ENCODE measurements at places on chromosomes 7 and 10.

DNA sequence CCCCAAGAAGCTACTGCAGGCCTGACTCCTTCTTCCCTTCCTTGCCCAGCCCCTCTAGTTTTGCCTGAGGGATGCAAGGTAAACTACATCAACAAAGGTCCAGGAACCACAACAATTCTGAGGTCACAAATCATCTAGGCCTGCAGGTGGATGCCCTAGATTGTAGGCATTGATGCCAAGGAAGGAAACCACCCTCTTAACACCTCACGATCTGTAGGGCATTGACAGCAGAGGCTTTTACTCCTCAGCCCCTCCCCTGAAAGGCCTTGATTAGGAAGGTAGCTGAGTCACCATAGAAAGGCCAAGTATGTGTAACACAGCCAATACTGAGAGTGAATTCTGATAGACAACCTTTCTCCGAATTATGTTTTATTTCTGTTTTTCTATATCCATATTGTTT lies 46.7 kb upstream of the FAM3C start:
- no peak for DNase-seq

- no peak for DNase-seq
Observed at GRCh38 chr7:100686822-100687211, 7.2 kb downstream of the GIGYF1 start.

DNA sequence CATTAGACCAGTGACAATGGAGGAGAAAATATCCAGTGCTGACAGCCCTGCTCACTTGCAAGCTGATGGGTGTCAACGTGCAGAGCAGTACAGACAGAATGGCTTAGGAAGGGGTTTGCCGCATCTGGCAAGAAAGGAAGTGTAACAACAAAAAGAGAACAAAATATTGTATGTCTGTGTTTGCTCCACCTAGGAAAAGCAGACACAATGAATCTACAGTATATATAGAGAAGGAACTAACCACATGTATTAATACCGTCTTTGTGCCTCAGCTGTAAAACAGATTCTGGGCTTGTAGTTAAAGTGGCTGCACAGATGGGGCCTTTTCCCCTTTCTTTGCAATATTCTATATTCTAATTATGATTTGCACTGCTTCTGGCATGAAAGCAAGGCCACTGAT lies 281.1 kb upstream of the MEOX2 start:
- no peak for DNase-seq

DNA sequence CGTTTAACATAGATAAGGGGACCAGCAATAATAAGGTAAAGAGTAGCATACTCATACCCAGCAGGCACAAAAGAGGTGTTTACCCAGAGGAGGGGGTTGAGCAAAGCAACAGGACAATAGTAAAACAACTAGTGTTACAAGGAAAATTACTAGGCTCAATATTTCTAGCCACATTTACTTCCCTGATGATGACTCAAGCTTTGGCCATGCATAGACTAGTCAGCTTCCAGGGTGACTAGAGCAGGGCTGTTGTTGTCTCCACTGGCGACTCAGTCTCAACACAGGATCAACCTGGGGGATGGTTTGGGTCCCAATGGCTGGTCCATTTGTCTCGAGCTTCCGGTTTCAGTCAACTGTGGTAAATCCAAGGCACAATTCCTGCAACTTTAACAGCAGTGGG lies 217.7 kb upstream of the KCND2 start:
- no peak for DNase-seq

DNA sequence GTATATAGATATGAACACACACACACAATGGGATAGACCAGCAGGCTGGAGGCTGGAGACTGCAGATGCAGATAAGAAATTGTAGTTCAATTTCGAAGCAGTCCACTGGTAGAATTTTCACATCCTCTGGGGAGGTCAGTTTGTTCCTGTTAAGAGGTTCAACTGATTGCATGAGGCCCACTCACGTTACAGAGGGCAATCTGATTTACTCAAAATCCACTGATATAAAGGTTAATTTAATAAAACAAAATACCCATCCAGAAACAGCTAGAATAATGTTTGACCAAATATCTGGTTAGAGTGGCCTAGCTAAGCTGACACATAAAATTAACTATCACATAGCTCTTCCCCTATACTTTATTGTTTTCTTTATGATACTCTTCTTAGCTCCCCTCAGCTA lies 162.9 kb upstream of the SMIM30 start:
- no peak for DNase-seq

GRCh38 chr10:50605269-50605950 lies 18.3 kb downstream of the SGMS1 start:
- peak; percentile 91 for DNase-seq

DNA sequence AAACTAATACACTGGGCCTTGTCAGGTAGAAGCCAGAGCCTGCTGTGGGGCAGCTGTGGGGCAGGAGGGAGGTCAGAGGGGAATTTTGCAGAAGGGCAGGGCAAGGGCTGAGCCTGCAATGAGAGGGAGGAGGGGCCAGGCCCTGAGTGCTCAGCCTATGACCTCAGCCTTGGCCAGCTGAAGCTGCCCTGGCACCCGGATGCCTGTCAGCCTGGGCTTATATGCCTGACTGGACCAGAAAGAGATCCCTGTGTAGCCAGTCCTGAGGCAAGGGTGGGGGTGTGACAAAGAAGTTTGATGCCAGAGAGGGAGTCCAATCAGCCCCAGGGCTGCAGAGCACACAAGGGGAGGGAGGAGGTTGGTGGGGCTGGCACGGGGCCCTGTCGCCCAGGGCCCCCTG lies 22.3 kb upstream of the PRRT4 start:
- peak; percentile 56 for DNase-seq

DNA sequence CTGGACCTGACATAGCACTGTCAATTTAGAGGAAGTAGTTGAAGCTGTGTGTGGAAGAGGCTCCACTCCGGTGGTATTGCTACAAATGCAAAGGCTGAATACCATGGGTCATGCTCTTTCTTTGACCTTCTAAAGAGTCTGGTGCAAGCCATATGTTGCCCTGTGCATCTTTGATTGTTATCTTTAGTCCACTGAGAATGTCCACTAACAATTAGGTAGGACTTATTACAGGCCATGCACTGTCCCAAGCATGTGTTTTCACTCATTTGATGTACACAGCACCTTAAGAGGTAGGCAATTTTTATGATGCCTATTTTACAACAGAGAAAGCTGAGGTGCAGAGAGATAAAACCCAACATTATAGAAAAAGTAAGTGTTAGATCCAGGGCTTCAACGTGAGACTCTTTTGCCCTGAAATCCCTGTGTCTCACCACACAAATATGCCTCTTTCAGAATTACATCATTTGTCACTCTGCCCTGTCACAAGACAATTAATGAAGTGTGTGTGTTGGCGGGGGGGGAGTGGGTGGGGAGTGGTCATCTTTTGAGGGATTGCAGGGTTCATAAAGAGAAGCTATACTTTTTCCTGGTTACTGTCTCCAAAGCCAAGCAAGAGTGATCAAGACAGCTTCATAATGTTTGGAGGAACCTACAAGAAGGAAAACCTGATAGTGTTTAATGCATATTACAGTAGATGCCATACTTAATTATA lies 637.6 kb upstream of the IGFBP3 start:
- DNase-seq, result no peak

GRCh38 chr7:74051629-74052410 lies 23.8 kb downstream of the ELN start:
- no peak for DNase-seq

- DNase-seq, result no peak
Observed at GRCh38 chr7:121530227-121531174, 134.4 kb upstream of the FAM3C start.

GRCh38 chr7:3356173-3356572 lies 55.1 kb downstream of the SDK1 start:
- DNase-seq, result no peak

GRCh38 chr10:69272624-69273023 lies 5.7 kb upstream of the HK1 start:
- no peak for DNase-seq

- DNase-seq, result no peak
Observed at GRCh38 chr10:93259126-93259525, 185.4 kb downstream of the CYP26A1 start.

DNA sequence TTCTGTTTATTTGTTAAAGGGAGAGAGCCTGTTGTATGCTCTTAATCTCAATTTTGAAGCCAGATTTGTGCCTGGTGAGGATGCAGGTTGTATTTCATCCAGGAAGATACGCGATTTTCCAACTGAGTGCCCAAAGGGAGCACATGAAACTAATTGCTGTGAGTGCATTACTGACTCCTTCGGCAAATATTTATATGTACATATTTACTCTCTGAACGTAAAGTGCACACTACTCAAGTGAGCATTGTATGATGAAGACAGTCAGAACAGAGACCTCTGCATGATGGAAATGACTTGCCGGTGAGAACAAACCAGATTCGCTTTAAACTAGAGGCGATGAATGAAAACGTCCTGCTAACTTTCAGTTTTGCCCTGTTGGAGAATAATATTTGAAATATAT lies 130.1 kb downstream of the MALRD1 start:
- DNase-seq, result no peak

Measured in LNCaP clone FGC (cell line).